NCI-H226 (cell line): ENCODE measurements at places on chromosomes 12 and 14.
A peak's percentile ranks its signal among the peaks of the same experiment; 100 is the strongest.

DNA sequence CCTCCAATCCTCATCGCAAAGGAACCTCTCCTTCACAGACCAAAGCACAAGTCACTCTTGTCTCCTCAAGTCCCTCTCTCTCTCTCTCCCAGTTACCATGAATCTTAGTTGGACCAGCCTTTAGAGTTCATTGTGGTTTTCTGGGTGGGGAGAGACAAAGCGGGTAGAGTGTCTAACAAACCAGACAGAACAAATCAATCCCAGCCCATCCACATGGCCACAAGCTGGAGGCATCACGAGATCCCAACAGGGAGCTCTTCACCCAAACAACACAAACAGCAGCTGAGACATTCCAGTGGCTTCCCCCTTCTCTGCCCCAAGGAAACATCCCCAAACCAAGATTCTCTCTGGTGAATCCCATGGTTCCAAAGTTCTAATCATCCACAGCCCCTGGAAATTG is 22.4 kb downstream of the ACTN1 start:
- no peak for DNase-seq

- DNase-seq, result no peak
Observed at GRCh38 chr14:34851395-34851794, 23.8 kb downstream of the BAZ1A start.

GRCh38 chr14:24204163-24205146 is 1.0 kb upstream of the TSSK4 start:
- DNase-seq, result no peak

- DNase-seq, result no peak
Observed at GRCh38 chr12:123910761-123911193, 61.9 kb downstream of the CCDC92 start.

DNA sequence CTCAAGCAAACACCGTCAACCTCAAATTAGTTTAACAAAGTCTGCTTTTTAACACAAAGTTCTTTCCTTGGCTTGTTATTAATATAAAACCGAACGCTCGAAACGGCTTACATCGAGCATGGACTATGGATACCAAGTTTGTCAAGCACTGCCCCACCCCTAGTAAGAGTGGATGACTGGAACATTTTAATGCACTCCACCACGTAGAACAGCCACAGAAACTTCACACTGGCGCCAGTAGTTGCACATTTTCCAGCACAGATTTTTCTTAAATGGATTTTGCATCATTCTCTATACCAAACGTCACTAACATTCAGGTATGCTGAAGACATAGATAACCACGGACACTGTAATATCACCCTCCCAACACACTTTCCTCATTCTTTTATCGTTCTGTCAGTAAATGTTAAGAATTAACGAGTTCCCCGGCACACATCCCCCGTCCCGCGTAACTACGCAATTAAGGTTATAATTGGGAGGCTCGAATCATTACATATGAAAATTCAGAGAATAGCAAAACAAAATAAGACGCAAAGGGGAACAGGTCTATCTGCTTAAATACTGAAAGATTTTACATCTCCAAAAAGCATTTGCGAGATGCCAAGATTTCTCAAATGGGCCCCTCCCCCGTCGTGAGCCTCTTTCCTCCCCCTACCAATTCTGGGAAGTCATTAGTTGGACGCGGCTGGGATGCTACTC is 990 bp downstream of the FERMT2 start:
- DNase-seq, result peak; percentile 10

GRCh38 chr14:58807191-58807590 is 169.4 kb downstream of the DACT1 start:
- peak; percentile 15 for DNase-seq

DNA sequence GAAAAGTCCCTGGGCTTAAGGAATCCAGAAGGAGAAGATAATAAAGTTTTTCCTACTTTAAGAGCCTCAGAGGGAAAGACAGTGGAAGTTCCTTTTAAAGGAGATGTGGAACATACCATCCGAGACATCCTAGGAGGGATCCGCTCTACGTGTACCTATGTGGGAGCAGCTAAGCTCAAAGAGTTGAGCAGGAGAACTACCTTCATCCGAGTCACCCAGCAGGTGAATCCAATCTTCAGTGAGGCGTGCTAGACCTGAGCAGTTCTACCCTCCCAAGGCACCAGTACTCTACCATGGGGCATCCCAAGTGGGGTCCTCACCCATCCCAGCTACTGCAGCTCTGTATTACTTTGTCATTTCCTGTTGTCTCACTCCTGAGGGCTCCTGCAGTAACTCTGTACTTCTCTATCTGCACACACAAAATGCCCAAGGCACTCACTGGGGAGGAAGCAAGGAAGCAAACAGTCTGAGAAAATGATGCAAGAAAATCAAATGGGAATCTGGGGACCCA is 3.8 kb downstream of the TINF2 start:
- DNase-seq, result no peak
